ENCODE measurements at places on chromosomes 5 and 9.

DNA sequence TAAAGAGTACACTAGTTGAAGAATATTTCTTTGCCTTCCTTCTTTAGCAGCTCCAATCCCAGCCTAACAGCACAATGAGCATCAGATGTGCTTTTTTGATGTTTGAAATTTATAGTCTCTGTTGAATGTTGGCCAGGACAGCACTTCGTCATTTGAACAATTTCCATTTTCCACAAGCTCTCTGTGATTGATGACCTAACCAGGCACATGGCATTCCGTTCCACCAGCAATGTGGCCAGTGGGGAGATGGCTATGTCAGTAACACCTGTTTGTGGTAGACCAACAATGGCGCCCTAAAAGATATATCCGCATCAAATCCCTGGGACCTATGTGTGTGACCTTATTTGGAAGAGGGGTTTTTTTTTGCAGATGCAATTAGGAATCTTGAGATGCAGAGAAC, 66.8 kb downstream of the PALM2AKAP2 start:
- no peak for DNase-seq

- no peak for DNase-seq
Observed at GRCh38 chr5:160174780-160175437, 54.4 kb upstream of the FABP6 start.

GRCh38 chr9:304519-305185, 90.0 kb downstream of the DOCK8 start:
- no peak for DNase-seq

GRCh38 chr9:136117916-136118319, 757 bp downstream of the TMEM250 start:
- DNase-seq, result no peak

GRCh38 chr9:126375386-126375785, 48.8 kb downstream of the MVB12B start:
- DNase-seq, result peak; percentile 20

- DNase-seq, result no peak
Observed at GRCh38 chr9:32565967-32566366, 7.0 kb downstream of the NDUFB6 start.

GRCh38 chr9:20570756-20571155, 51.5 kb downstream of the MLLT3 start:
- DNase-seq, result peak; percentile 83

DNA sequence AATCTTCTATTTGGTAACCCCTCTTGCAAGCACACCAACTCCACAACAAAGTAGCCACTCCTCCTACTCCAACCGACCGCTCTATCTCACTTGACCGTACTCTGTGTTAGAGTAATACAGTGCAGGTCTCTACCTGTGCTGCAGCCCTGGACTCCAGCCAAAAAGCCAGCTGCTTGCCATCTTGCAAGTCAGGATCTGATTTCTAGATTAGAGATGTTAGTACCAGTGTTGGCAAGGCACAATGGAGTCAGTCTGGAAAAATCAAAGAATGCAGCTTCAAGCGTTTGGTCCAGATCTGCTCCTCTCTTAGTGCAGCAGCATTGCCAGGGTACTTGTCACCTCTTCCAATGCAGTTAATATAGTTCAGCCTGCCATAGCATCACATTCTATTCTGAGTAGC, 477.6 kb downstream of the ZSWIM6 start:
- no peak for DNase-seq

GRCh38 chr9:129406278-129407225, 214.3 kb downstream of the C9orf50 start:
- no peak for DNase-seq

GRCh38 chr5:164651546-164652275, 1146.3 kb downstream of the MAT2B start:
- DNase-seq, result no peak

DNA sequence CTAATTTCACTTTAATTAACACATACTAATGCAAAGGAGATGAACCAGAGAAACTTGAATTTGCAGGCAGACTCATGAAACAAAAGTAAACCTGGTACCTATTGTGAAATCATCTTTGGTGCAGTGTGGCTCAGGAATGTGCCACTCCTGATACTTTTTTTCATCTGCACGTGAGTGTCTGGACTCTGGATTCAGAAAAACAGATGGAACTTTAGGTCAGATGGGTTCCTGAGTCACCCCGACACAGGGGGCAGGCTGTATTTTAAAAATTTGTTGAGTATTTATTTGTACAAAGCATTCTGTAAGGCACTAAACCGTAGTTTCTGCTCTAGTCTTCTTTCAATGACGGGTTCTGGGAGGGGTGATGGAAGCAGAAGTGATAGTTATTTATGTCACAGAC, 52.2 kb upstream of the TUT7 start:
- peak; percentile 69 for DNase-seq

DNA sequence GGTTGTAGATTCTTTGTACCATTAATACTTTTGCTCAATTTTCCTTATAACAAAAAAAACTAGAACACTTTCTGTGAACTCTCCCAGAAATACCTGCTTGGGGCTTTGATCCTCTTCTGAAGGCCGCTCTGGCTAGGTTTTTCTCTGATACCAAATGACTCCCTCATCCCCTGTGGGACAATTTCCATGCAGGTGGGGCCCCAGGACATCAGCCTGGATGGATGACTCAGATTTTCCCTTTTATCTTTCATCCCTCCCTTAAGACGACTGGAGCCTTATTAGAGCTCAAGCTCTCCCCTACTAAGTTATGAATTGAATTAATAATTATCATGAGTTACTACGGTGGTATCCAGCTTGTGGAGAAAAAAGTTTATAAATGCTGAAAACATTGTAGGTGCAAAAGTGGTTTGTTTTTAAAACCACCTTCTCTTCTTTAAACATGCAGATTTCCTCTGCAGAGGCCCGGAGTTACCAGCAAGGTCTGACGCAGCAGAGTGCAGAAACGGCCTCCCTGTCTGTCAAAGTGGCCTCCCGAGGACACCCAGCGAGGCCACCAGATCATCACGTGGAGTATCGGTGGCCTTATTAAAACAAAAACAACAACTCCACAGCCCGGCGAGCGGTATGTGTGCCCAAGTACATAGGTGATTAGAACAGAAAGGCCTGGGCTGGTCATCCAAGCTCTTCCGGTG, 50.8 kb upstream of the IRX4 start:
- no peak for DNase-seq

DNA sequence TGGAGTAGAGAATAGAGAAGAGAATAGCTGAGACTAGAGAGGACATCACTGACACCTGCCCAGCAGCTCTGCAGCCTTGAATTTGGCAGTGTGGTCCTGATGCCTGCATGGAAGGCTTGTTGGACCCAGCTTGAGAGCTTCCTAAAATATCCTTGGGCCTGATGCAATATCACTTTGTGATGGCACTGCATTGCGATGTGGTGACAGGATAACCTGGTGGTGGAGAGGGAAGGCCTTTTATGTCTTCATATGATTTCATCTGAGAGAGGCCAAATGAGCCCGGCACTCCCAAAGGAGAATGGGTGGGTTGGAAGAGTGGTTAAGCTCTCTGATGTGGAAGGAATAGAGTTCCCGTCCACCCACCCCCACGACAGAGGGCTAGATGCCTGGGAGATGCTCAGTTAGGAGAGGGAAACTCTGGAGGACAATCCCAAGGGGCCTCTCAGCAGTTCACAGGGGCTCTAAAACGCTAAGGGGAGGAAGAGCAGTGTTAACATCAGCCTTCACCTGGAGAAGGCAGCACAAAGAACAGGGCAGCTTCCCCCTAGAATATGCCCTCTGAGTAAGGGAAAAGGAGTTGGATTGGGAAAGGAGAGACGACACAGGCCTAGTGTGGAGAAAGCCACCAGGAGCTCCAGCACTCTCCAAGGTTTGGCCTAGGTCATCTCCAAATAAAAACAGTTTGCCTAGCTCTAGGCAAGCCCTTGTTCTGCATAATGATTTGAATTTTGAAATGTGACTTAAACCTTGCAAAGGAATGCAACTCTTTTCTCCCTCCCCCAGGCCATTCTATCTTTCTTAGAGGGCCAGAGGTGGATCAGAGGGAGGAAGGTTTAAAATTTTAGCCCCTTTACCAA, 99.8 kb upstream of the SSBP2 start:
- peak; percentile 17 for DNase-seq

DNA sequence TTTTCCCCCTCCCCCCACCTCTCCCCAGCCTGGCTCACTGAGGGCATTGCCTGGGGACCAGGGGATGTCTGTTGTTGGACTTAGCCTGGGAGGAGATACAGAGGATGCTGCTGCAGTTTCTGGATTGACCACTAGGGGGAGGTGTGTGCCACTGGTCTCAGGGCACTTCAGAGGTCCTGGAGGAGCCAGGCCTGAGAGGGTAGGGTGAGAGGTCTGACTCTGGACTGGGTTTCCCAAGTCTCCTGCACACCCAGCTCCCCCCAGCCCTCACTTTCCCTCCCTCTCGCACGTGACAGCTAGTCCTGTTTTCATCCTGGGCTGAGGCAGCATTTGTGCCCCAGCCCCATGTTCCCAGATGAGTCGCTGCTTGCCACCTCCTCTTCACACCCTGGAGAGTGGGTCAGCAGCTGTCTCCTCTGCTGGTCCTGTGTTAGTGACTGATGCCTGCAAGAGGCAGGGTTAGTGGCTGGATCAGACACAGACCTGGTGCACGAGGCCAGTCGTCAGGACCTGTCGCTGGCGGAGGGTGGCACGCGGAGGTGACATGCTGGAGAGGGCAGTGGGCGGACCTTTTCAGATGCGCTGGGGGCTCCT, 4.4 kb downstream of the IL3 start:
- peak; percentile 85 for DNase-seq

- DNase-seq, result no peak
Observed at GRCh38 chr9:120259100-120259499, 320.9 kb downstream of the CDK5RAP2 start.

DNA sequence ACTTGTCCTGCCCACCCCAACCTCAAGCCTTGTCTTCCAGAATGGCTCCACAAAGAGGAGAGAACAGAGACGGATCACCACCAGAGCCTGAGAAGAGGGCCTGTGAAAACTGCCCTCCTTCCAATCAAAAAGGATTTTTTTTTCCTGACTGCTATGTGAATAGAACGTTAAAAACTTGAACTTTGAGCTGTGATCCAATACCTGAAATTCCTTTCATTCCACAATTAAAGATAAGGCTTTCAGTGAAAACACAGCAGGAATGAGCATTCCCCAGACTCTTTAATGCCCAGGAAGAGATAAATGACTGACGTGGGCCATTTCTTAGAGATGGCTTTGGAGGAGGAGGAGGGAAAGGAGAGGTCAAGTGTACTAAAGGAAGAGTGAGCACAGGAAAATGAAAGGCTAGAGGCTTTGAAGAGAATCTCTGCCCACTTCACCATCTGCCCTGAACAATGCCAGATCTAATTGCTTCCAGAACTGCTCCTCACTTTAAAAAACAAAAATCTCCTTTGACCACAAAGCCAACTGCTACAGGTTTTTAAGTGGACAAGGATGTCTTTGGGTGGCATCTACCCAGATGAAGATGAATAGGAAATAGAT, 177.9 kb upstream of the MAP3K1 start:
- DNase-seq, result no peak

DNA sequence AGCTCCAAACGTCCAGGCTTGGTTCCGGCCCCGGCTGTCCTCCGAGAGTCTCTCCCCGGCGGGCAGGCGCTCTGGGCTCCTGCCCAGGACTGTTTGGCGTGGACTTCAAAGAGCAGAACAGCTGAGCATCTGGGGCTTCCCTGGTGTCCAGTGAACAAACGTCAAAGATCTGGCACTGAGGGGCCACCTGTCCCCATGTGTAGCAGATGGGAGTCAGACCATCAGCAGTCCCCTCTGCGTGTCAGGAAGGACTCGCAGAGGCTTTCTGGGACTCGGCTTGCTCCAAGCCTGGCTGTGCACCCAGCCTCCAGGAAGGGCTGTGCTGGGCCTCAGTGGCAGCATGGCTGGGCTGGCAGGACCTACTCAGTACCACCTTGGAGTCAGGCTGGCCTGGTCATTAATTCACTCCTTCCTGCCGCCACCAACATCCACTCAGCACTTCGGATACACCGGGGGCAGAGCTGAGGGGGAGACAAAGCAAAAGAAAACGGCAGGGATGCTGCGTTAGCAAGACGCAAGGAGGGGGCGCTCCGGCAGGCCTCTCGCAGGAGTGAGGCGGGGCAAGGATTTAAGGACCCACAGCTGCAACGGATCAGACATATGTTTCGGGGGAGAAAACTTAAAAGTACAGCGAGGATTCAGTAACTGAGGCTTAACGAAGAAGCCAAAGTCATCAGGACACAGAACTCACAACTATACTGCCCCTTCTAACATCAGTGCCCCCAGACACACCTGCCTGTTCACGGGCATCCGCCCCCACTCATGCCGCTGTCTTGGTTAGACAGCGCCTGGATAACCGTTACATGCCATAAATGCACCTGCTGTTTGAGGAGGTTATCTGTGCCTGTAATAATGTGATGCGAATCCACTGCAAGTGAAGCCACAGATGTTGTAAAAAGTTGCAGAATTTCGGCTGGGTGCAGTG, 164.5 kb upstream of the PHYKPL start:
- DNase-seq, result no peak

DNA sequence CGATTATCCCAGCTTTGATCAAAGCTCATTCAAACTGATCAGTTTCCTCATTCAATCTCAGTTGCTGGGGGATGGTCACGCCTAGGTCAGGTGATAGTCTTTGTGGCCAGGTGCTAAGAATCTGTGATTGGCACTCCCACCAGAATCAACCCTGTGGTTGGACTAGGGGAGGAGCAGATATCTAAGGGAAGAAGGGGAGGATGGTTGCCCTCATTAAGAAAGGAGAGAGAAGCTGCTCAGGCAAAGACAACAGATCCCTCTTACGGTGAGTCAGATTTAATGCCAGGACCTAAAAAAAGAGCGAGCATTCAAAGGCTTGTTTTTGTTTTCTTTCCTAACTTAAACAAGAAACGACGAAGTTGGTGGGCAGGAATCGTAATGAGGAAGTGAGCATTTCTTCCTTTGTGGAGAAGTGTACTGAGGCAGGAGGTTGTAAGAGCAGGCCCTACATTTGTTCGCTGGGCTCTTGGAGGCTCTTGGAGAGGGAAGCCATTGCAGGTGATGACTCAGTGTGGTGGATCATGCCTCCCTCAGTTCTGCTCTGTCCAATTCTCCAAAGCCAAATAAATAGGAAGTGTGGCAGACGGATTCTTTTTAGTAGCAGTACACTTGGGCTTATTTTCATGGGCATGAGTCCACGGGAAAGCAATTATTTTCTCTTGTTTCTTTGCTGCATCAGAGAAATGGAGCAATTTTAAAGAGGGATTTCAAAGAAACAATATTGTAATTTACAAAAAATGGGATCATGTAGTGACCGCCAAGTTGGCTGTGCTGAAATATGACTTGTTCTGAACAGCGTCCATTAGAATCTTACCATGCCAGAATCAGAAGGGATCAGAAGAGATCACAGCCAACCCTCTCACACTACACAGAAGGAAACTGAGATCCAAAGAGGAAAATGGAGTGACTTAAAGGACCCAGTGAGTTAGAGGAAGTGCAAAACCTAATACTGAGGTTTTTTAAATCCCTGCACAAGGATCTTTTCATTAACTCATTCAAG, 18.7 kb upstream of the TGFBR1 start:
- peak; percentile 50 for DNase-seq
